T47D (cell line): ENCODE measurements at places on chromosomes 3 and 15.

DNA sequence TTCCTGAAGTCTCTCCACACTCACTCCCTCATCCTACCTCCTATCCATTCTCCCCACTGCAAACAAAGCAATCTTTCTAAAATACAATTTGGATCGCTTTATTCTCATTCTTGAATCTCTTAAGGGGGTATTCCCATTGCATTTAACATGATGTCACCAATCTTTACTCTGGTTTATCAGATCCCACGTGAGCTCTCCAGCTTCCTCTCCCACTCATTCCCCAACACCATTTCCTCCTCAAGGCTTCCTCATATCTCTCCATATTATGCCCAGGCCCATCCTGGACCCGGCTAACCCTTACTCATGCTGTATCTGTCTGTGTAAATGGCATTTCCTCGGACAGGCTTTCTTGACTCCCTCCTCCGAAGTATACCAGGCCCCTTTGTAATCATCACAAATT, 165.0 kb downstream of the CD47 start:
- no peak for DNase-seq

GRCh38 chr3:29718661-29719065, 437.8 kb downstream of the RBMS3 start:
- no peak for DNase-seq

DNA sequence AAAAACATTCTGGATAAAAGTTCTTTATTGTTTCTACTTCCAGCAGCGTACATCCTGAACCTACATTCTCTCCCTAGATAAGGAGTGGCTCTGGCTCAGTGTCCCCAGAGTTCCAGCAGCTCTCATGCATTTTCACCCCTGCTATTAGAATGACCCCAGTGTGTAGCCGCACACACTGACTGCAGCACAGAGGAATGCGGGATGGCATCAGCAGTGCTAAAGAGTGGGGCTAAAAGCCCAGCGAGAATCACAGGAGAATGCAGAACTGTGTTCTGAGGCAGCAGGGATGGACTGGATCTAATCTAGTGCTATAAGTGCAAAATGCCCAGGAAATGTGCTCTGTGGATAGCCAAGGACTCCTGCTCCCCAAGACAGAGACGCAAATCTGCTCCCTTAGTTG, 66.4 kb upstream of the TJP1 start:
- DNase-seq = no peak

DNA sequence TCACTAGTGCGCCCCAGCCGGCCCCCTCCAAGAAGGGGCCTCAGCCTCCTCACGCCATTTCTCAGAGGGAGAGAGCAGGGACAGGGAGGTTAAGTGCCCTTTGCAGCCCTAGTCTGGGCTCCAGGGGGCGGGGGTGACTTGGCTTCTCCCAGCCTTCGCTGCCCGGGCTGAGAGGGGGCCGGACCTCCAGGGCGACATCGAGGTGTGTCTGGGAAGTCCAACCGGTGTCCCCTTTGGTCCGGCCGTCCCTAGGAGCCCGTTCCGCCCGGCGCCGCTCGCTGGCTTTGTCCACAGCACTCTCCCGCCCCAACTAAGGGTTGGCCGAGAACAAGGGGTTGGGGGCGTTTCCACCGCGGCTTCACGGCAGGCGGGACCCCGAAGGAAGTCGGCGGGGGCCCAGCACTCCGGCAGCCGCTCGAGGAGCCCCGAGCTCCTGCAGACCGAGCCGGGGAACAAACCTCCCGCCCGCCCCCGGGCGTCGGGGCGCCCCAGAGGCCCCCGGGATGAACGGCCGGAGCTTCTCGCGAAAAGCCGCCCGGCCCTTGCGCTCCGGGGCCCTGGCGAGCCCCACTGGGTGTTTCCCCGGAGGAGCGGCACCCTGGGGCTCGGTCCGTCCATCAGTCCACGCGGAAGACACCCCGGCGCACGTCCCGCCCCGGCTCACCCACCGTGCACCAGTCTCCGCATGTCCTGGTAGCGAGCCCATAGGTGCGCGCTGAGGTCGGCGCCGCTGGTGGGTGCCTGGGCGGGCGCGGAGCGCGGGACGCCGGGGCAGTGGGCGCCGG, 627 bp downstream of the NT5DC2 start:
- DNase-seq = peak; percentile 58

DNA sequence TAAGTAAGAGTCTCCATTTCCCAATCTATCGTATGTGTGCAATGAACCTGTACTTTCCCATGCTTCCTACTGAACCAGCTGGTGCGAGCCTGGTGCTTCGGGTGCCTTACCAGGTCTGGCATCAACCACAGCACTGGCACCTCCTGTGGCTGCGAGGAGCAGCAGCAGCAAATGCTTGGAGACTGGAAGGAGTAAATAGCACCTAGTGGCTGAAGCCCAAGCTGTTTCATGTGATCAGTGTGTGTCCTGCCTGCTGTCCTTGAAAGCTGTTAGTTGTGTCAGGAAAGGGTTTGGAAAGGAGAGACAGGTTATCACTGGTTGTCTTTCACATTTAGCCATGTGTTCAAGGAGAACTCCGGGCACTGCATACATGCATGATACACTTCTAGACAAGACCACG, 31.8 kb downstream of the PCOLCE2 start:
- DNase-seq = peak; percentile 90

GRCh38 chr15:98759277-98759676, 110.9 kb downstream of the IGF1R start:
- DNase-seq = no peak

DNA sequence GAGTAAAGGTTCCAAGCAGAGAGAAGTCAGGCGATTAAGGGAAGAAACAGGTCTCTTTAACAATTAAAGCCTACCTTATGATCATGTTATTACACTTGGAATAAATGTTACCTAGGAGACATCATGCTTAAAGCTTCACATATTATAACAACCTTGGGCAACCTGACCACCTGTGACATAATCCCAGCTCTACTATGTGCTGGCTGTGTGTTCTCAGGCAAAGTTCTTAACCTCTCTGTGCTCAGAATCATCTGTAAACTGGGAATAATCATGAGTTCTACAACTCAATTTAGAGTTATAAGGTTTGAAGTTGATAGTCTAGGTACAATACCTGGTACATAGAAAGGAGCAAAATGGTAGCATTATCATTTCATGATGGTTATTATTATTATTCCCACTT, 159.3 kb downstream of the MAGI1 start:
- no peak for DNase-seq

GRCh38 chr3:62602129-62602770, 228.9 kb upstream of the FEZF2 start:
- no peak for DNase-seq

DNA sequence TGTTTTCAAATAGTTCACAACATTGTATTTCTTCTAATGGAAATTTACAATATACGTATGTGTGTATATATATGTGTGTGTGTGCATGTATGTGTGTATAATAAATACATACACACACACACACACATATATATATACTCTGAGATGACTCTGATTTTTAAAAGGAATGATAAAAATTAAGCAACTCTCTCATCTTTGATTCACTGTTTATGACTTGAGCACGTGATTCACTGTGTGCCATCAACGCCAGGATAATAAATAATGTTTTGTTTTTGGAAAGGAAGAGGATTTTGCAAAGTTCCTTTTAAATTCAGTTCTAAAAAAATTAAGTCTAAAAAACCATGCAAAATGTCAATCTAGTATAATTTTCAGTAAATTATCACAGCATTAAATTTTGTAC, 132.4 kb downstream of the P3H2 start:
- DNase-seq = no peak

DNA sequence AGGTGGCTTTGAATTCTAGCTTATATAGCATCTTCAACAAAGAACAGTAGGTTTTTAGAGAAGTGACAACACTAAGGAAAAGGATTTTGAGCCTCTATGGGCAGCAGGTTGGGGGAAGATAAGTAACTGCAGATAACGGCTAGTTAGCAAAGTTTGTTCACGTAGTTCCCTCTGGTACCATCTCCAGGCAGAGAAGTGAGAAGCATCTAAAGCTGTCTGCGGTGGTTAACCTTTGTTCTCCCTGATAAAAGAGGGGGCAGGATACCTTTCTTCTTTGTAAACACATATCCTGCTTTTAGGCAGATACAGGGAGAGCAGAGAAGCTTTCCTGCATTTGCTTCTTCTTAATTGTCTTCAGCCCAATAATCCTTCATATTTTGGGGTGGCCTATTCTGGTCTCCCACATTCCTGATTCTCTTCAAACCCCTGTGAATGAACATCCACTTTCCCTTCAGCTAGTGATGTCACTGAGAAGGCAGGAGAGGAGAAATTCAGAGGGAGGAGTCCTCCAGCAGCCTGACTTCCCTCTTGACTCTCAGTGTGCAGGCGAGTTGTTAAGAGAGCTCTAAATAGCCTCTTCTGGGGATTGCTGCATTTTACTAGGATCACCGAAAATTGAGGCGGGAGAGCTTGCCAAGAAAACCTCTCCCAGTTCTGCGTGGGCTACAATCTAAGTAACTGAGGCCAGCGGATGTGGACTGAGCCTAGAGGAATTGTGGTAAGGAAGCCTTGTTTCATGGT, 393.7 kb upstream of the C2CD4B start:
- no peak for DNase-seq

GRCh38 chr3:119937229-119937628, 155.3 kb downstream of the NR1I2 start:
- no peak for DNase-seq

- no peak for DNase-seq
These were observed 70.9 kb downstream of the IMPG2 start for GRCh38 chr3:101249522-101249921.

GRCh38 chr15:89002830-89003229, 85.4 kb upstream of the ABHD2 start:
- no peak for DNase-seq

- no peak for DNase-seq
These were observed 6.5 kb upstream of the TM4SF19 start for GRCh38 chr3:196344663-196345062.

DNA sequence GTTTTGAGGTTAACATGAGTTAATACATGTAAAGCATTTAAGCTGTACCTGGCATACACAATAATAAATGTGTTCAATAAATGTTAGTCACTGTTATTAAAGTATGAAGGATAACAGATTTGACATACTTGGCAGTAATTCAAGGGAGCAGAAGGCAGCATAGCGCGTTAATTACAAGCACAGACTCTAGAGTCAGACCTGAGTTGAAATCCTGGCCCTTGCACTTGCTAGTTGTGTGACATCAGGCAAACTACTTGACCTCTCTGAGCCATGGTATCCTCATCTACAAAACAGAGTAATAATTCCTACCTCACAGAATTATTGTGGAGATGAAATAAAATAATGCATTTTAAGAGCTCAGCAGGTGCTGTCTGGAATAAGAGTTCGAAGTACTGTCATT, 5.4 kb downstream of the IFT122 start:
- no peak for DNase-seq

- DNase-seq = peak; percentile 11
These were observed 14.8 kb downstream of the MUC13 start for GRCh38 chr3:124919756-124920155.

DNA sequence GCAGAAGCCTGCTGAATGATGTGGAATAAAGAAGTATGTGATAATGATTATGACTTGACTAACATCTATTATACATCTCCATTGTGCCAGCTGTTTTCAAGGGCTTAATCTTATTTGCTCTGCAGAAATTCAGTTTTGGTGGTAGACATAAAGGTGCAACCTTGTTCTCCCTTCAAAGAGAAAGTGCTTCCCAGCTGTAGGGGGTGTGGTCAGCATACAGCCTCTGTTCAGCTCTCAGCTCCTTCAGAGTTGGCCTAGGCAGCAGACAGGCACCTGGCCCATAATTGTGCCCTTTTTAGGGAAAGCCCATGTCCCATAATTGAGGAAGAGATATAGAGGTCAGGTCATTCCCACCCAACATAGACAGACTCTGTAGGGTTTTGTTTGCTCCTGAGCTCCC, 104.3 kb upstream of the EOMES start:
- DNase-seq = no peak

GRCh38 chr15:29516929-29517328, 247.3 kb upstream of the NSMCE3 start:
- DNase-seq = no peak

GRCh38 chr3:178646186-178646862, 110.1 kb downstream of the KCNMB2 start:
- no peak for DNase-seq

- DNase-seq = peak; percentile 99
These were observed 27.0 kb upstream of the POLG start for GRCh38 chr15:89361451-89362202.

DNA sequence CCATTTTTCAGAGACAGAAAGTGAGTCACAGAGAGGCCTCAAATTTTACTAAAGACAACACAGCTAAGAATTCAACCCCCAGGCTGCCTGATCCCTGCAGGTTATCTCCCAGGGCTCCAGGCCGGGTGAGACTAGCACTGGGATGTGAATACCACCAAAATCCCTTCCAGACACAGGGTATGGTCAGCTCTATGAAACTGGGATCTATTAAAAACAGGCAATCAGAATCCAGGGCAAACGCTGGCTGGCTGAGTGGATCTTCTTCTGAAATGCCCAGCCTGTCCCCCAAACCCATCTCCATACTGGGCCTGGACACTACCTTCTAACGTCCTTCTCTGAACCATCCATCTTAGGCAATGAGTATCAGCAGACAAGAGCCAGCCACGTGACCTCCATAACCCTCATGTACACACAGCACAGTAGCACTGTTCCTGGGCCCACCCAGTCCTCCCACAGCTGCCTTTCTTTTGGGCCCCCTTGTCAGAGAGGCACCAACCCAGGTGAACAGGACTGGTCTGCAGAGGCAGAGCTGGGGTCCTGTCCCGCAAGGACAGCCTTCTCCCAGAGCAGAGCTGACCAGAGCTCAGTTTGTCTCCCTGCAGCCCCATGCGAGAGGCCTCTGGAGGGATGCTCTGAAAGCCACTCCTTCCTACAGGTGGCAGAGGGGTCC, 1.9 kb downstream of the RAB6B start:
- DNase-seq = no peak

- DNase-seq = no peak
These were observed 250.9 kb downstream of the PLCL2 start for GRCh38 chr3:17135696-17136095.

DNA sequence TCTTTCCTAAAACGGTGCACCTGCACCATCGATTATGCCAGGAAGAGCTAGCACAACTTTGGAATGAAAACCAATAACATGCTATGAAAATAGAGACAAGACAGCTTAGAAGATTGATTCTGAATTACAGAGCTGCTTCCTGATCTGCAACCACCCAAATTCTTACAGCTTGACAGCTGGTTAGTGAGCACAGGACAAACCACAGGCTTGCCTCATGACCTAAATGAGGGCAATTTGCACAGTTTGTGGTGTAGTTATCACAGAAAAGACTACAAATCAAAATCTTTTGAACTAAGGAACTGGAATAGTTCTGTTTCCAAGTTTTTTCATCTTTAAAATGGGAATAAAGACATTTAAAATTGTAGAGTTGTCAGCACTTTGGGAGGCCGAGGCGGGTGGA, 533.5 kb downstream of the NAALADL2 start:
- DNase-seq = no peak

DNA sequence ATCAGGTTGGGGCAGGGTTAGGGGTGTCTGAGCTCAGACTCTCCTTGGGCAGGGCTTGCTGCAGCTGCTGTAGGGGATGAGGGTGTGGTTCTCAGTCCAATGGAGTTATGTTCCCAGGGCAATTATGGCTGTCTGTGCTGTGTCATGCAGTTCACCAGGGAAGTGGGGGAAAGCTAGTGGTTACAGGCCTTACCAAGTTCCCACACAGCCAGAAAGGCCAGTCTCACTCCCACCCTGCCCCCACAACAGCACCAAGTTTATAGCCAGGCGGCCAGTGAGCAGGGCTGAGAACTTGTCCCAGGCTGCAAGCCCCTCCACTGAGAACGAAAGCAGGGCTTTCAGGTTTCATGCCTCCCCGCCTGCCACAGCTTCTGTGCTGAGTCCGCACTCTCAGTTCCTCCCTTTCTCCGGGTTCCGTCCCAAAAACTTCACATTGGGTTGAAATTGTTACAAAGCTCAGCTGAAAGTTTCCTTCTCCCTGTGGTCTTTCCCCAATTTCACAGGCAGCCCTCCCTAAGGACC, 19.6 kb upstream of the CPOX start:
- DNase-seq = no peak
